ENCODE measurements at places on chromosomes 6 and 20.
A peak's percentile ranks its signal among the peaks of the same experiment; 100 is the strongest.

GRCh38 chr6:16511723-16512489 is 249.4 kb downstream of the ATXN1 start:
- DNase-seq: no peak

GRCh38 chr20:34553366-34553867 is 5.1 kb upstream of the MAP1LC3A start:
- no peak for DNase-seq

GRCh38 chr6:44593539-44593944 is 206.0 kb downstream of the CDC5L start:
- DNase-seq: no peak

GRCh38 chr6:108686896-108687295 is 126.2 kb downstream of the FOXO3 start:
- DNase-seq: no peak

DNA sequence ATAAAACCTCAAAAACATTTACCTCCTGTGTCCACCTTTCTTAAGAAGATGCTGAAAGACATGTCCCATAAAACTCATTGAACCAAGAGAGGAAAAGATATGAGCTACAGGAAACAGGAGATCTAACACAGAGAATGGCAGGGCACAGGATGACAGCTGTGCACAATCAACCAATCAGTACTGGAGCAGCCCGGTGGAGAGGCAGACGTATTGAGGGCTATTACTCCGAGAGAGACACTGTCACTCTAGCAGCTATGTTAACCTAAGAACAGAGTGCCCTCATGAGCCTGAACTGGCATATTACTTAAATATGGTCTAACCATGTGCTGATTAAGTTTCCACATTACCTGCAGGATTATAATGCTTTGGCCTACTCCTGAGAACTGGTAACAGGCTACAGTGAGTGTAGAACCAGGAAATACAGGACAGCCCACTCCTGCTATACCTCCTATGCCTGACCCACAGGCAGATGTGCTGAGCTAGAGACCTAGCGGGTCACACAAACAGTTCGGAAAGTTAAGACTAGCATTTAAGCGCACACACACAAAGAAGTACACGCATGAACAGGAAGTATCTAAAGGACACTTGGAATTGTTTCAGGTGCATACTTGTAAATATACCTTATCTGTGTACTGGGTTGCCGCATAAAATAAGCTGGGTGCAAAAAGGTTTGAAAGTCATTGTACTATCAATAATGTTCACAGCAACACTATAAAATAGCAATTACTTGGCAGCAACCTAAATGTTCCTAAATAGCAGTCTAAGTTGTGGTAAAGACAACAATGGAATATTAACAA is 199.3 kb upstream of the SHLD1 start:
- no peak for DNase-seq

- no peak for DNase-seq
These were observed 57.6 kb downstream of the GCNT2 start for GRCh38 chr6:10578723-10579122.

- DNase-seq: no peak
These were observed 76.7 kb upstream of the ADGRG6 start for GRCh38 chr6:142225115-142225514.

GRCh38 chr20:57652606-57653545 is 32.6 kb upstream of the ZBP1 start:
- DNase-seq: no peak

- no peak for DNase-seq
These were observed 12.8 kb upstream of the HINT3 start for GRCh38 chr6:125943528-125944433.

GRCh38 chr6:163954088-163954775 is 539.7 kb downstream of the QKI start:
- DNase-seq: no peak

GRCh38 chr6:119218548-119218947 is 131.0 kb downstream of the MAN1A1 start:
- no peak for DNase-seq

GRCh38 chr6:282177-282866 is 10.0 kb upstream of the DUSP22 start:
- no peak for DNase-seq

DNA sequence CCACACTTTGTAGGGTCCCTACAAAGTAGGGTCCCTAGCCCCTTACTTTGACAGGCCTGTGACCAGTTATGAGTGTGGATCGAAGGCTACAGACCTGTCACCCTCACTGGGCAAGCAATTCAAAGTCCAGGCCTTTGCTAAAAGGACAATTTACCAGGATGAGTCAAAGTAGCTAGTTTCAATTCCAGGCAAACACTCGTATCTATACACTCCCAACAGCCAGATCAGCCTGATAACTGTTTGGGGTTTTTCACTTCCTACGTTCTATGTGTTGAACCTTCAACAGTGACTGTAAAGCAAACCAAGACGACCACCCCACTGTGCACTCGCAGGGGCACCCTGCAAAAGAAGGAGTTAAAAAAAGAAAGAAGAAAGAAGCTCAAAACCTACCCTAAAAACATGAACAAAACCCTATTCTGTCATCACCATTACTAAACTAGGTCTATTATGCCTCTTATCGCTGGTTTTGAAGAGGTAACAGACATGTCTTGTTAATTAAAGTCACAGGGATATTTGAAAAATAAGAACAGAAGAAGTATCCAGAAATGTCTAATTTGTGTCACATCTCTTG is 3.2 kb downstream of the GFOD1 start:
- DNase-seq: no peak

- DNase-seq: peak; percentile 85
These were observed 29.2 kb downstream of the SGK1 start for GRCh38 chr6:134288538-134289203.

DNA sequence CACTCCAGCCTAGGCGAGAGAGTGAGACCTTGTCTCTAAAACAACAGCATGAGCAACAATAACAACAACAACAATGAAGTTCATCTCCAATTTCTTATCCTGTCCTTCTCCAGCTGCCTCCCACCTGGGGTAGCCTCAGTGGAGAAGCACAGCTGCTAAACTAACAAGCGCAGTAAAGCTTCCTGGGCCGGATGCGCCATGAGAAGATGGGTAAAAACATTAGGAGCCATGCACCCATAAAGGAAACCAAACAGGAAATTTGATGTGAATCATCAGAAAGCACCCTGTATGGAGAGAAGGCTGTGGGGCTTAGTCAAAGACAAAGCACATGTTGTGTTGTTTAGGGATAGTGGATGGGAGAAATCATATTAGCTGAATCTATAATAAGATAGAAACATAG is 61.1 kb upstream of the CCN6 start:
- no peak for DNase-seq

DNA sequence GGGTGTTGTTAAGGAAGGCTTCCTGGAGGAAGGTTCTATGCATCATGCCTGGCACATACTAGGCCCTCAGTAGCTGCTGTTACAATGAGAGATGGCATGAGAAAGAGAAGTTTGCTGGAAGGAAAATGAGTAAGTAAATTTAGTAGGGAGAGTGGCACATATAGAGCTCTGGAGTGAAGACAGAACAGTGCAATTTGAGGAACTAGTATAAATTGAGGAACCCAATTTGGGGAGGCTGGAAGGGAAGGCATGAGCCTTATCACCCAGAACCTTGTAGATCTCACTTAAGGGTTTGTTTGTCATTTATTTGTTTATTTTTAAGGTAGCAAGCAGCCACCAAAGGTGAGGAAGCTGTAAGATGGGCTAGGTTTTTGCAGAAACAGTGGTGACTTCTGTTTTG is 87.1 kb upstream of the SCGN start:
- no peak for DNase-seq

GRCh38 chr6:43718387-43719105 is 31.0 kb upstream of the MRPS18A start:
- DNase-seq: no peak

DNA sequence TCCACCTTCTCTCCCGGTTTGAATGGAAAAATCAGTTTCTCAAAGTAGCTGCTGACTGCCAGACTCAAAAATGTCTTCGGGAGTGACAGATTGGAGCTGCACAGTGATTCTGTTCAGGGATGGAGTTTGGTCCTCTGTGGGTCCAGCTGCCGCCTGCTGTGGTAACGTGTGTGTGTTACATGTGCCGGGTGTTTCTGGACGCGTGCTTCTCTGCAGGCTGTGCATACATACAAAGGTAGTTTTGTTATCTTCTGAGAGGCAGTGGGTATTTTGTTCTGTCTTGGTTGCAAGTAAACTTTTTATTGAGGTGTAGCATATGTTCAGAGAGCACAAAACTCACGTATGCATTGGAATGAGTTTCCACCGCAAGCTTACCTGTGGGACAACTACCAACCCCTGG is 41.3 kb upstream of the NAA20 start:
- no peak for DNase-seq

DNA sequence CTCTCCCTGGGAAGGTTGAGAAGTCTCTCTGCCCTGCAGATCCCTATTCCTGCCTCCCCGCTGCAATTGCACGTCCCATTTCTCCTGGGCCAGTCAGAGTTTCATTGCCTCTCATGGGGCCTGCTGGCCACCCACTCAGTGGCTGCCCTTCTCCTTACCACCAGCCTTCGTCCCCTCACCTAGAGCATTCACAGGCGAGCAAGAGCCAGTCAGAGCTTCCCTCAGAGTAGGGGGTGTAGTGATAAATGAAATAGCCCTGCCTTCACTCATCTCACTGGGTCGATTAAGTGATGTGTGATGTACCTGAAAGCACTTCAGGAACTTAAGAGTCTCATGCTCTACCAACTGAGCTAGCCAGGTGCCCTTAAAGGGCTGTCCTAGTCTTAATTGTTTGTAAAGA is 52.0 kb upstream of the FANCE start:
- DNase-seq: no peak

GRCh38 chr6:156731396-156731795 is 45.8 kb upstream of the ARID1B start:
- peak; percentile 14 for DNase-seq

GRCh38 chr6:26158581-26159356 is 71.5 kb downstream of the HFE start:
- DNase-seq: no peak

- no peak for DNase-seq
These were observed 9.1 kb downstream of the VTA1 start for GRCh38 chr6:142155895-142156757.

DNA sequence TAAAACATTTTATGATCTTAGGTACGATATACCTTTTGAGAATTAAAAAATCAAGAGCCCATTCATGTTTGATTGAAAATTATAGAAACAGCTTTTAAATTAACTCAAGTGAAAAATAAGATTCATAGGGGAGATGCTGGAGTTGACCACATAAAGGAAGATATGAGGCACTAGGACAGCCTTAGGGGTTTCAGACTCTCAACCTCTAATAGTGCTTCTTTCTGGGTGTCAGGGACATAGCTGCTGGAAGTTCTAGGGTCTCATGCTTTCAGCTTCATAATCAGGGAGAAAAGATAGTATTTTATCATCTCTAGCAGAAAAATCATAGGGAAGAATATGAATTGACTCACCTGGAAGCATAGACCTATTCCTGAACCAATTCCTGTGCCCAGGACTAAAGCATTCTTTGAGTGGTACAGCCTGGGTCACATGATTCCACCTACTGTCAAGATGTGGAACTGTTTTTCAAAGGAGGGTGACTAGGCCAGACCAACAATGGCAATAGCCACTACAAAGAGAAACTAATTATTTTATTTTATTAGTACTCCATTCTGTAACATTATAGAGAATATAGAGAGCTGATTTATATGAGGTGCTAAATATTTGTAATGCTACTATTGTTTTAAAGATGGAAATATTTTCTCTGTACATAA is 27.8 kb upstream of the CENPW start:
- no peak for DNase-seq

GRCh38 chr6:13194852-13195251 is 133.5 kb downstream of the TBC1D7 start:
- peak; percentile 20 for DNase-seq

DNA sequence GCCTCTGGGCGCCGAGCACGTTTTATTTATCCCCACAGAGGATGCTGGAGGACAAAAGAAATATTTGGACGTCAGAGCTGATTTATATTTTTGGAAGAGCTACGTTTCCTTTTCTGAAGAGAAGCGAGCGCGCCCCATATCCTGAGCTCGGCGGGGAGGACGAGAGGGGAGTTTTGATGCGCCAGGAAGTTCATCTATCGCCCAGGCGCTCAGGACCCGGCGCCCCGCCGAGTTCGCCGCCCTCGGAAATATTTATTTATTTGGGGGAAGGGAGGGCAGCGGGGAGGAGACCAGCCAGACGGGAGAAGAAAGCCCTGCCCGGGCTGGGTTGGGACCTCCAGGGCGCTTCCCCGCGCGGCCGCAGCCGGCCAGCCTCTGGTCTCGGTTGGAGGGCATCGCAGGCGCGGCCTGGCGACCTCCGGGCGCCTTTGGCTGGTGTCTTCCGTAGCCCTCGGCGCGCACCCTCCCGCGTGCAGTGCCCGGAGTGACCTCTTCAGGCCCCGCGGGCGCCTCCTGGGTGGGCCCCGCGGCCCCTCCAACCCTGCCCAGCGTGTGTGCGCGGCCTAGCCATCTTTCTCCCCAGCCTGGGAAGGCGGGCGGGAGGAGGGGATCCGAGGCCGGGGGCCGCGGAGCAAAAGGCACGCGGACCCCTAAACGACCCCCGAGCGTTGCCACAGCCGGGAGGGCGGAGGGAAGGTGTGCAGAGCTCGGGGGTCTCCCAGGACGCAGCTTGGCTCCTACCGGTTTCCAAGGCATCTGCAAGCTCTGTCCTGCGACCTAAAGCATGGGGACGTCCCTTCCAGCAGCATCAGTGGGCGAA is 5.4 kb upstream of the FOXF2 start:
- DNase-seq: no peak

GRCh38 chr20:23880417-23880816 is 869 bp upstream of the CST5 start:
- no peak for DNase-seq

DNA sequence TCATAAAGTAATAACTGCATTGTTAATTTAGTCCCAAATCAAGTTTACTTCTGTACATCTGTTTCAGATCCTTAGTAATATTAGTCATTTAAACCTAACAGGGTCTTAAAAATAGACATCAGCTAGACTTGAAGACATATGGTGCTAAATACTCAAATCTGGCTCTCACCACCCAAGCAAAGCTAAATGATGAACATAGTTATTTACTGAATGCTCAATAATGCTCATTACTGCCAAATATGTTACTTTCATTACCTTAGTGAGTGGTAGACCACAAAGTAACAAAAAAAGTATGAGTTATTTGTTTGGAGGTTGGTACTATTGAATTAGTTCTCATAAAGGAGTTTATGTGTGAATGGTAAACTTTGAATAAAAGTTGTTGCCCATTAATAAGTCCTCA is 502.1 kb downstream of the PKHD1 start:
- DNase-seq: no peak

DNA sequence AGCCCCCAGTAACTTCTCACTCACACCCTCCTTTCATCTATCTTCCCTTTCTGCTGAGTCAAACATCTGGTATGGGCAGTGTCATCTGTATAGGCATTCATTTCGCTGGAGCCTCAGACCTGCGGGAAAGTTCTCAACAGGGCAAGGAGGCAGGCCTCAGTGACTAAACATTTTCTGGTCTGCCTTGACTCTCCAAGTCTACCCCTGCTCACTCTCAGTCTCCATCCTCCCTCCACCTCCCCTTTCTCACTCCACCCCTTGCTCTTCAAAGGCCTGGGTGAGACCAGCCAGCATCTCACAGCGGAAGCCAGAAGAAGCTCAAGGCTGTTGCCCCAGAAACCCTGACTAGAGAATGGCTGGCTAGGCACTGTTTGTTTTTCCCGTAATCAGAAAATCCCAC is 105.0 kb upstream of the BEND6 start:
- DNase-seq: no peak
